ENCODE measurements at places on chromosomes 7 and 10.

DNA sequence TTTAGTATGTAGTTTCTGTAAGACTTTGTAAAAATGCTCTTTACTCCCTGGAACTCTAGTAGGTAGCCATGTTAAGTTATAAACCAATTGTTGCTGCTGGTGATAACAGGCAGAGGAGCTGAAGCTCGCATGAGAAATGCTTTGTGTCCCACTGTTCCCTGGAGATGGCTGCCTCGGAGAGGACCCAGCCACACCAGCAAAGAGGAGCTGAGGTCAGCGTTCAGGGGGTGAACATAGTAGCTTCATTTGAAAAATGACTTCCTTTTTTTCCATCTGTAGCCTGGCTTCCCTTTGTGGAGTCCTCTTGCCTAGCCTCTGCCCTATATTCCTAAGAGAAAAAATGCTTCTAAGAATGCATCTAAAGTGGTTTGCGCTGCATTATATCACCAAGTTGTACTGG lies 20.3 kb downstream of the CELF2 start:
- peaks cover 21% of the 10 kb centered on the region for H3K27me3 ChIP-seq
- H3K36me3 ChIP-seq, result no peaks in the 10 kb centered on the region
- DNase-seq, result no peak
- no peak overlapping the region for H3K4me3 ChIP-seq
- H3K27ac ChIP-seq, result no peak overlapping the region
- H3K4me1 ChIP-seq, result no peaks in the 10 kb centered on the region

GRCh38 chr7:130893441-130893894 lies 159.5 kb upstream of the KLF14 start:
- no peaks in the 10 kb centered on the region for H3K27me3 ChIP-seq
- H3K36me3 ChIP-seq, result peaks cover 63% of the 10 kb centered on the region
- DNase-seq, result no peak
- H3K27ac ChIP-seq, result peak overlapping the region; percentile 89
- peaks cover 74% of the 10 kb centered on the region for H3K4me1 ChIP-seq

- no peaks in the 10 kb centered on the region for H3K27me3 ChIP-seq
- no peaks in the 10 kb centered on the region for H3K36me3 ChIP-seq
- no peak overlapping the region for H3K27ac ChIP-seq
These were observed 381.0 kb upstream of the NRP1 start for GRCh38 chr10:33715303-33715975.

- DNase-seq, result no peak
- H3K4me3 ChIP-seq, result no peak overlapping the region
These were observed 199.7 kb downstream of the TNS3 start for GRCh38 chr7:47382200-47382599.

DNA sequence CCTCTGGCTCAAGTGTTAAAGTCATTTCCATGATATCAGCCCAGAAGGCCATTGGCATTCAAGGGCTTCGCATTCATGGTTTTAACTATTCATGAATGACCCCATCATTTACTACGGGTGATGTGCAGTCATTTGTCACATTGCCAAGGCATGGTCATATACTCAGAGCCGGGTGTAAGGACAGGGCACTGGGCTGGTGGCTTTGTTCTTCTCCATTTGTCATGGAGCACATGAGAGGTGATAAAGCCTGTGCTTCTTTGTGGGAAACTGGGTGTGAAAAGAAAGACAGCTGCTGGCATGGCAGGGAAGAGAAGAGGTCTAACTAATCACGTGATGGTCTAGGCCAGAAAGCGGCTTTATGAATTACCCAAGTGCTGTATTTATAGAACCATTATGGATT lies 132.2 kb upstream of the PLXNA4 start:
- H3K4me1 ChIP-seq, result no peaks in the 10 kb centered on the region
- H3K4me3 ChIP-seq, result no peak overlapping the region
- DNase-seq, result no peak

- no peak overlapping the region for H3K27ac ChIP-seq
- peaks cover 15% of the 10 kb centered on the region for H3K27me3 ChIP-seq
- H3K4me3 ChIP-seq, result no peak overlapping the region
- H3K4me1 ChIP-seq, result no peaks in the 10 kb centered on the region
- no peaks in the 10 kb centered on the region for H3K36me3 ChIP-seq
These were observed 109.0 kb downstream of the SLIT1 start for GRCh38 chr10:97076781-97077180.

GRCh38 chr10:112649006-112649821 lies 202.2 kb downstream of the VTI1A start:
- no peaks in the 10 kb centered on the region for H3K27me3 ChIP-seq
- no peaks in the 10 kb centered on the region for H3K36me3 ChIP-seq
- H3K4me1 ChIP-seq, result no peaks in the 10 kb centered on the region

- H3K4me1 ChIP-seq, result no peaks in the 10 kb centered on the region
- no peaks in the 10 kb centered on the region for H3K27me3 ChIP-seq
- H3K4me3 ChIP-seq, result no peak overlapping the region
These were observed 1115.7 kb upstream of the C7orf33 start for GRCh38 chr7:147474862-147475261.

- H3K36me3 ChIP-seq, result peaks cover 28% of the 10 kb centered on the region
- H3K4me3 ChIP-seq, result no peak overlapping the region
- DNase-seq, result no peak
- H3K27ac ChIP-seq, result no peak overlapping the region
These were observed 41.7 kb downstream of the OGDH start for GRCh38 chr7:44647981-44648714.

DNA sequence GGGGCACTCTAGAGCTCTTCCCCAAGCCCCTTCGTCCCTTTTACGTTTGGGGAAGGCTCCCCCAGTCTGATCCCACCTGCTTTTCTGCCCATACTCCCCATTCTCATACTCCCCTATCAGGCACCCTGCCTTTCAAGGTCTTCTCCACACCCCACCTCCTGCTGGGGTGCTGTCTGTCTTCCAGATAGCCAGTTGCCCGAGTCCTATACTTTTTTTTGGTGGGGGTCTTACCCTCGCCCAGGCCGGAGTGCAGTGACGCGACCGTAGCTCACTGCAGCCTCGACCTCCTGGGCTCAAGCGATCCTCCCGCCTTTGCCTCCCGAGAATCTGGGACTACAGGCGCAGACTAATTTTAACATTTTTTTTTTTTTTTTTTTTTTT lies 775 bp upstream of the ABHD11 start:
- peaks cover 3% of the 10 kb centered on the region for H3K27me3 ChIP-seq
- peak overlapping the region; percentile 79 for H3K27ac ChIP-seq
- peak overlapping the region; percentile 94 for H3K4me3 ChIP-seq
- no peak for DNase-seq

Data from activated T-helper 1 cell treated with anti-CD3 and anti-CD28 coated beads, Interleukin-12 subunit alpha, Interleukin-12 subunit beta, Interleukin-2, Interleukin-4 antibody, amounts not matched to agents 30 ng/mL and 10 ng/mL and 1 ng/mL, durations not matched to agents 14 hours and 24 hours and 36 hours (primary cell).